ENCODE measurements at places on chromosomes 13 and 19.

DNA sequence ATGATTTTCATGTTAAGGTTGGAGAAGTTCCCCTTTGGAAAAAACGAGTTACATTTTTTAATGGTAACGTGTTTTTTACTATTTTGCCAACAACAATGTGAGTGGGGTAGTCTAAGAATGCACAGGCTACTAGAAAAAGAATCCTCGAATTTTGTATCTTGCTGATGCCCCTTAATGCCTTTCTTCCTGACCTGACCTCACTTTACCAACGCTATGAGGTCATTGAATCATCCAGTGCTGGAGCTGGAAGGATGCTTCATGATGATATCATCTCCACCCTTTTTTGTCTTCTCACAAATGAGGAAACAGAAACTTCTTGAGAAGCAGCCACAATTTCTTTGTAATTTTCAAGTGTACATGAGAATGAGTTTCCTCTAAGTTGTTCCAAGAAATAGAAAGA is 8.2 kb upstream of the UBL3 start:
- DNase-seq = no peak

DNA sequence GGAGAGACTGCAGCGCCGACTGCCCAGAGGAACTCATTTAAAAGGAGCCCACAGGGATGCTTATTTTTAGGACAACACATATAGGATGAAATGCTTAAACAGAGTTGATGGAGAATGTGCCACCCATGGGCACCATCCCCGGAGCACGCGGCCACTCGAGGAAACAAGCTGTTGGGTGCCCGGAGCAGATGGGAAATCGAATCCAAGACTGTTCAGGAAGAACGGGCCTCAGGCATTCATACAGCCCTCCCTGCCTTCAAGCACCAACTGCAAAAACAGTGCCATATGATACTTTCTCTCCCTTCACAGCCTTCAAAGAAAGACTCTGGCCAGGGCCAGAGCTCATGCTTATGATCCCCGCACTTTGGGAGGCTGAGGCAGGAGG is 40.2 kb downstream of the RAB20 start:
- no peak for DNase-seq

DNA sequence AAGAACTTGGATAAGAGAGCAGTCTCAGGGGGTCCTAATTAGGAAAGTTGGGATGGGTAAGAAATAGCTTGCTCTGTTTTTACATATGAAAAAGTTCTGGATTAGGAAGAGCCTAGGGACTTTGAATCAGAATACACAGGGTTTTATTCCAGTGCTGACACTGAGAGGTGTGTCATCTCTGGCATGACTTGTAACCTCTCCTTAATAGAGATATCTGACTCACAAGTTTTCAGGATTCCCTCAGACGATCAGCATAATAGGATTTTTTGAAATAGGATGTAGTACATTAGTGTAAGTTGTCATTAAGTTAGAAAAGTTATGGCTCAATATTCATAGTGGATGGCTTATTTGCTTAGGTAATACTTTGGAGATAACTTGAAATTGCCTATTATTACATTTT is 555.2 kb upstream of the MIR17HG start:
- DNase-seq = no peak

- DNase-seq = peak; percentile 82
Observed at GRCh38 chr19:10565028-10565566, 713 bp downstream of the KRI1 start.

GRCh38 chr13:43167731-43168130 is 144.3 kb downstream of the DNAJC15 start:
- no peak for DNase-seq

Measured in activated CD8-positive, alpha-beta memory T cell treated with anti-CD3 and anti-CD28 coated beads for 24 hours (primary cell).